ENCODE measurements at places on chromosomes 4 and X.

DNA sequence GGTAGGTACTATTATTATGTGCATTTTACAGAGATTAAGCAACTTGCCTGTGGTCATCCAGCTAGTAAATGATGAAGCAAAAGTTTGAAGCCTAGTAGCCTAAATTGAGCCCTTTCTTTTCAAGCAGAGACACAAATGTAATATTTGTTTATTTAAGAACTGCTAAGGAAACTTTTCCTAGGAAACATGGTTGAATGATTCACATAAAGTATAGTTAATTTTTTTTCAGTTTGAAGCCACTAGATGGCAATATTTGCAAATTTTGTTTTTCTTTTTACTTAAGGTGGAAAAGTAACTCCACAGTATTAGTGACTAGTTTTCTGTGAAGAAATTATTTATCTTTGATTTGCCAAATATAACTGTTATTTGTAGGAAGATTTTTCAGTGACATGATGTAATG, 52.8 kb upstream of the ANKRD17 start:
- no peak for DNase-seq

DNA sequence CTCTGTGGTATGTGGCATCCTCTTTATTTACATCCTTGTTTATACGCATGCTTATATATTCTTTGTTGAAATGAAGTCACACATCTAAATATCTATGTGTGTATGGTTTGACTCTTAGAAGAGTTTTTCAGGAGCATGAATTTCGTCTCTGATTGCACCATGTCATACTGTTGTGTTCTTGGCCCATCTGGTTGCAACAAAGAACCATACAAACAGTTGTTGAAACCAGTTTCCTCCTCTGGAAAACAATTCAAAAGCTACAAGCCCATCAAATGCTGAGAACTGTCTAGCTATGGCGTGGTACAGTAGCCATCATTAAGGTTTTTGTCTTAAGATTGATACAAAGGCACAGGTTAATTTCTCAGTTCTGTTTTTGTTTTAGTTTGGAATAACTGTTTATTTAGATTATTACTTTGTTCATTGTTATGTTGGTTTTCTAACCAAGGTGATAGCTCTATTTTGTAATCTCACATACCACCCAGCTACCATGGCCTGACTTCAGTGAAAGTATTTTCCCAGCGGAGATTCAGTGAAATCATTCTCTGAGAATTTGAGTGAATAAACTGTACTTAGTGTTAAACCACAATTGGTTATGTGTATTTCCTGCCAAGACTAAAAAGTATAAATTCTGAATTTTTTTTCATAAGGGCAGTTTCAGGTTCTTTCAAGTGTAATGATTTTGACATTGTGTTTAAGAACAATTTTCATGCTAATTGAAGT, 91.0 kb downstream of the ARHGAP24 start:
- no peak for DNase-seq

DNA sequence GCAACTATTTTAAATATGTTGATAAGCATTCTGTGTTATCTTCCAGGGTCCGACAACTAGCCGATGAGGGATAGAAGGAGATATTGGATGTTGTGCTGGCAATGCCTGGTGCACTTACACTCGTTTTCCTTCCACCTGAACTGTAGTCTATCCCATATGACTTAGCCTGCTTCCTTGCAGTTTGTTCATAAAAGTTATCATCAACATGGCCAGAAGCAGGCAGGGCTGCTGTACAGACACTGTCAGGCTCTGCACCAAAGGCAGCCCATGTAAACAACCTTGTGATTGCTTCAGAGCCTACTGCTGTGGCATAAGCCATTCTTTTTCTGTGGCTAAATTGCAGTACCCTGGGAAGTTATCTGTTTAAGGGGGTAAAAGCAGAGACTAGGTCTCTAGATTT, 1.6 kb downstream of the MAPK10 start:
- DNase-seq = no peak

DNA sequence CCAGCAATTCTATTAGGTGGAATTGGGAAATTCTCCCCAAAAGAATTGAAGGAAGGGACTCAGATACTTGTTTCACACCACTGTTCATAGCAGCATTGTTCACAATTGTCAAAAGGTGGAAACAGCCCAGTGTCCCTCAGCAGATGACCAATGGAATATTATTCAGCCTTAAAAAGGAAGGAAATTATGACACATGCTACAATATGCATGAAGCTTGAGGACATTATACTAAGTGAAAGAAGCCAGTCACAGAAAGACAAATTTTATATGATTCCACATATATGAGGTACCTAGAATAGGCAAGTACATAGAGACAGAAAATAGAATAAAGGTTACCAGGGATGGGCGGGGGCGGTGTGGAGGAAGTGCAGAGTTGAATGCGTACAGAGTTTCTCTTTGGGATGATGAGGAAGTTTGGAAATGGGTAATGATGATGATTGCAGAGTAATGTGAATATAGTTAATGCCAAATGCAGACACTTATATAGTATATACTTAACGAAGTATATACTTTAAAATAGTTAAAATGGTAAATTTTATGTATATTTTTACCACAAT, 29.6 kb downstream of the DOCK11 start:
- no peak for DNase-seq

DNA sequence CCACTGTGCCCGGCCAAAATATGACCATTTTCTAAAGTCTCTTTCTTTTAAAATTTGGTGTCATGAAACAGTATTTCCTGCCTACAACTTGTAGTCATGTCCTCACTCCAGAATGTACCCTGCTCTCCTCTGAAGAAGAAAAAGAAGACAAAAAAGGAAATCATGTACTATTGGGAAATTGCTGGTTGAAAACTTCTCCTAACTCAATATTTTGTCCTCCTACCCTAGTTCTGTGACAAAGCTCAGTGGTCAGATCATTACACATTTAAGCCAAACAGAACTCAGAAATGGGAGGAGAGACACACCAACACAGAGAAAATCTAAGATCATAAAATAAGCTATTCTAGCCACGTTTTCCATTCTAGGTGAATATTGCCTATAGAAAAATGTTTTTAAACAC, 127.7 kb downstream of the IRF2 start:
- no peak for DNase-seq

GRCh38 chr4:183241721-183242151, 78.3 kb downstream of the CLDN22 start:
- DNase-seq = no peak

GRCh38 chr4:4784379-4784778, 75.1 kb upstream of the MSX1 start:
- DNase-seq = no peak

DNA sequence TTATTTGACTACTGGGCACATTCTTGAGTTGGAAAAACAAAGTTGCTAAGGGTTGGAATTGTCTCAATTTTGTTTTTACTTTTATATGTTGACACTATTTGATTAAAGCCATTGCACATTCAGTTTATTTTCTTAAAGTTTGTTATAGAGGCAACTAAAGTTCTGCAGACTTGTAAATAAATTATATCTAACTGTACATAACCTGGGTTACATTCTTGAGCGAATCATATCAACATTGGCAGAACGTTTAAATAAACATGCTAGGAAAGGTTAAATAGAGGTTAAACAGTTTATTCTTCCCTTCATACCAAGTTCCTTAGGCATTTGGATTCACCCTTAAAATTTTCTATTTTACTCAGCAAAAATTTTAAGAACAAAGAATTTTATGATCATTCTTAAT, 74.5 kb downstream of the UCHL1 start:
- no peak for DNase-seq

GRCh38 chr4:176340871-176341685, 21.3 kb downstream of the SPCS3 start:
- DNase-seq = no peak

DNA sequence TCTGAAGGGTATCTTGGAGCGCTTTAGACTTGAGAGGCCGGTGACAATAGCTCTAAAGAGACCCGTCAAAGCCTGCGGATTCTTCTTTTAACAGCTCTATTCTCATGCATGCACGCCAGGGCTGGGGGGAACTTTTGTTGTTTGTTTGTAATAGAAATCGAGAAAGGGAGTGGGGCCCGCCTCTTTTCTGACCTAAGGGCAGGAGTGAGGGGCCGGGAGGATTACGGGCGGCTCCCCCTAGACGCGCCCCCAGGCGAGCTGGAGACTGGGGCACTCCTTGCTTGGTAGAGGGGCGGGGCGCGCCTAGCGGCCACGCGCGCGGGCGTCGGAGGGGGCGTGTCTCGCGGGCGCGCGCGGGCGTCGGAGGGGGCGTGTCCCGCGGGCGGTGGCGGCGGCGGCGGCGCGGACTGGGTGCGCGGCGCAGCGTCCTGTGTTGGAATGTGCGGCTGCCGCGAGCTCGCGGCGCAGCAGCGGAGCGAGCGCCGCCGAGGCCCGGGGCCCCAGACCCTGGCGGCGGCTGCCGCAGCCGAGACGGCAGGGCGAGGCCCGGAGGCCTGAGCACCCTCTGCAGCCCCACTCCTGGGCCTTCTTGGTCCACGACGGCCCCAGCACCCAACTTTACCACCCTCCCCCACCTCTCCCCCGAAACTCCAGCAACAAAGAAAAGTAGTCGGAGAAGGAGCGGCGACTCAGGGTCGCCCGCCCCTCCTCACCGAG, at the start of gene REST:
REST (plus strand) TSS at position 412 of the 717 bp plus-strand sequence. CDS start 2,739 bp downstream, outside the sequence.
- DNase-seq = peak; percentile 80

All from iPS DF 19.7 (cell line).